ENCODE measurements at places on chromosomes 5 and 9. TPM values are rescaled to one million over a fixed set of nuclear protein-coding genes. Genes with fewer than 3 reads are reported as not detected.

Gene OBP2B
- not detected for total RNA-seq

Gene FOXD4L6
- total RNA-seq, result not detected

Gene UNC13B
- 36.8 TPM for total RNA-seq

Gene BRINP1
- 0.11 TPM for total RNA-seq

Gene SLC23A1
- total RNA-seq, result not detected

Gene SPAAR
- 0.22 TPM for total RNA-seq

Gene AK8
- 0.48 TPM for total RNA-seq

Gene PCDHA1
- not detected for total RNA-seq

Gene RNF180
- total RNA-seq, result 2.1 TPM

Gene UBE2QL1
- 0.35 TPM for total RNA-seq

Gene CCIN
- total RNA-seq, result not detected

Gene OCLN
- total RNA-seq, result 56.2 TPM

Gene FANCC
- total RNA-seq, result 7.6 TPM

Gene MEIKIN
- total RNA-seq, result not detected

Gene IFNK
- total RNA-seq, result not detected

Gene GDNF
- 0.30 TPM for total RNA-seq

Gene PLEKHG4B
- 0.12 TPM for total RNA-seq

Gene TMEM252
- not detected for total RNA-seq

Gene HMCN2
- total RNA-seq, result 0.64 TPM

Gene LHX3
- total RNA-seq, result not detected

Gene RASGRF2
- total RNA-seq, result 0.49 TPM
